ENCODE measurements at places on chromosomes 5 and 9.

- no peak for ATAC-seq
Measured at GRCh38 chr5:158877124-158877581, 222.6 kb downstream of the EBF1 start.

GRCh38 chr5:39566891-39567290, 142.1 kb upstream of the DAB2 start:
- ATAC-seq: no peak

DNA sequence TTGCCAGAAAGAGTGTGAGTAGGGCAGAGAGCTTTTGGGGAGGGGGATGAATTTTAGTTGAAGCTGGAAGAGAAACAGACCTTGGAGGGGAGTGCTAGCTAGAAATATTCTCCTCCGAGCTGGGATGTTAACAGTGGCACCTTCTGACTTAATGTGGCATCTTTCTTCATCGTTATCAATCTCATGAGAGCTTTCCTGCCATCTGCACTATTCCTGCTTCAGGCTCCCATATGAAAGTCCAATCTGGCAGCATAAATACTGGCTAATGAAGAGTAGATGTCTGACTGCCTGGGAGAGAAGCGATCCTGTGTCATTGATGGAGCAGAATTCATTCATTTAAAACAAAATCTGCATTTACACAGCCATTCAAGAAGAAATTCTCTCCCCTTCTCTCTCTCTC, 284.5 kb downstream of the TMEM38B start:
- ATAC-seq: no peak

GRCh38 chr9:36007316-36007708, 29.4 kb upstream of the RECK start:
- ATAC-seq: peak; percentile 29

DNA sequence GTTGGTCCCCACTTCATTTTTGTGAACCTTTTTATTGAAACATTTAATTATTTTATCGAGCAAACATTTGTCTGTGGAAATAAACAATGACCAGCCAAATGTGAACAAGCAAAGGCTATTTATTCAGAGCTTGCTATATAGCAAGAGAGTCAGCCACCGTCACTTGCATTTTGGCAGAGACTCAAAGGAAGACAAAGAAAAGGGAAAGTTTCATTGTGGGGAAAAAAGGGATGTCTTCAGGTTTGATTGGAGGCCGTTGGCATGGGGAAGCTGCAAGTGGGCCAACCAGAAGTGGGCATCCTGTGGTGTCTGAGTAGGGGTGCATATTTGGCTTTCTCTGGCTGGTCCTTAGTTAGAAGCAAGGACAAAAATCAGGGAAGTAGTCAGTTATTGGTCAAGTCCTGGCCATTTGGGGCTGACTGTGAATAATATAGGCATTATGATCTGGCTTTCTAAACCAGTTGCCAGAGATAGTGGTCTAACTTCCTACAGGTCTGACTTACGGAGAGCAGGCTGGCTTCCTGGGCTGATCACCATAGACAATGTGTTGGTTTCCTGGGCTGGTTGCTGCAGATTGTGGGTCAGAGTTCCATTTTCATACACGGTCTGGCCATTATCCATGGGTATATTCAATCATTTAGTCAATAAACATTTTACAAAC, 16.6 kb downstream of the ENC1 start:
- ATAC-seq: no peak

- ATAC-seq: no peak
Measured at GRCh38 chr5:60287174-60287771, 393.7 kb upstream of the PDE4D start.

GRCh38 chr5:150293091-150293941, 3.7 kb upstream of the CAMK2A start:
- ATAC-seq: no peak

DNA sequence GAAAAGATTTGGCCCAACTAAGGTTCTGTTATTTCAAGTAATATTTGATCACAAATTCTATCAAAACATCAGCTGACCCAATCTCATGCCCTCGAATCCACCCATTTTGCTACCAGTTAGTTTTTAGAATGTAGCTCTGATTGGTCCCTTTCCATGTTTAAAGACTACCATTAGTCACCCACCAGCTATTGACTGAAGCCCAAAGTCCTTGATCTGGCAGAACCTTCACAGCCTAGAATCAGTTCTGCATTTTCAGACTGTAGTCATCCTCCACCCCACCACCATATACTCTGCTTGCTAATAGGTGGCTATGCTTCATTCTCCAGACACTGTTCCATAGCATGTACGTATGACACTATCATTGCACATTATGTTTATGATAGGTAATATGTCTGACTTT, 182.2 kb upstream of the TARS1 start:
- ATAC-seq: no peak

GRCh38 chr5:138900281-138900965, 25.3 kb upstream of the LRRTM2 start:
- ATAC-seq: peak; percentile 62

GRCh38 chr5:68268852-68269130, 53.2 kb downstream of the PIK3R1 start:
- ATAC-seq: no peak

DNA sequence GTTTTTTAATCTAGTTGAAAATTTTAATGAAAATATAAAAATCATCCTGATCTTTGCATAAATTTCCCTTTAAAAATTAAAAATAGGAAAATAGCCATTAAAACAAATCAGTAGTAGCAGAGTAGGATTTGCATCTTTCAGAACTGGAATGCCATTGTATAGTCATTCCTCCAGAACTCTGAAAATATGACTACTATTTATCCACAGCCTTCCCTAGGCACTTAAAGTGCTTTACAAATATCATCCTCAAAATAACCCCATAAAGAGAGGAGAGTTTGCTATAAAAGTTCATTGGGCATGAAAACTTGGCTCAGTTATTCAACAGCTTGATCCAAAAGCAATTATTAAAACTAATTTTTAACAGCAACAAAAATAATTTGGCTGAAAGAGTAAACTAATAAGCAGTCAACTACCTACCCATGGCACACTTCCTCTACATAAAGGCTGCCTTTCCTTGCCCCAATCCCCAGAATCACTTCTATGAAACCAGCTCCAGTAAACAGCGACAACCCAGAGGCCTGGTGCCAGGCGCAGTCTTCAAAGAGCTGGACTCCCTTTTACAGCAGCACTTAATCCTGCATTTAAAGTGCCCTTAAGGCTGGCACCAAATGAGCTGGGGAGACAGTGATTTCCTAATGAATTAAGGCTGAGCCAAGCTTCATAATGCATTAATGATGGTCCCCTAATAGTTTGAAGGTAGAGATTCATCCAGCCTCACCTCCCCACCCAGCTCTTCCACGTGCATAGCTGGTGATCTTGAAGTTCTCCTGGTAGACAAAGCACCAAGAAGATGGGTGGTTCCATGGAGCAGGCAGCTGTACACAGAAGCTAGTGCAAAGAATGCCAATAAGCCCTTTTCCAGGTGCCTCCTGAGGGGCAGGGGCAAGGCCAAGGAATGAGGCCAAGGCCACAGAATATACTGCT, 36.1 kb downstream of the LHFPL2 start:
- ATAC-seq: no peak
